ENCODE measurements at places on chromosomes 7 and 10.

DNA sequence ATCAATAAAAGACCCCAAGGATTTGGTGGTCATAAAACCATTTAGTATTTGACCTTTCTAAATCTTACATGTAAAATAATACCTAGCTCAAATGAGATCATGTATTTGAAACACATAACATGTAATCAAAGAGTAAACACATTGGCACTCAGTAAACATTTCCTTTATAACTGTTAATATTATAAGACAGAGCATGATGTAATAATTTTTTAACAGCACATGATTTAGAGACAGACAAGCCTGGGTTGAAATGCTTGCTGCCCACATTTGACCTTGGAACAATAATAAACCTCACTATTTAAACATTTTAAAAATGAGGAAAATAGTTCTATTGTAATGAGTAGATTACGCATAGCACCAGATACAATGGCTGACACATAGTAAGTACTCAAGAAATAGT is 105.2 kb upstream of the GPR141 start:
- no peak for DNase-seq

DNA sequence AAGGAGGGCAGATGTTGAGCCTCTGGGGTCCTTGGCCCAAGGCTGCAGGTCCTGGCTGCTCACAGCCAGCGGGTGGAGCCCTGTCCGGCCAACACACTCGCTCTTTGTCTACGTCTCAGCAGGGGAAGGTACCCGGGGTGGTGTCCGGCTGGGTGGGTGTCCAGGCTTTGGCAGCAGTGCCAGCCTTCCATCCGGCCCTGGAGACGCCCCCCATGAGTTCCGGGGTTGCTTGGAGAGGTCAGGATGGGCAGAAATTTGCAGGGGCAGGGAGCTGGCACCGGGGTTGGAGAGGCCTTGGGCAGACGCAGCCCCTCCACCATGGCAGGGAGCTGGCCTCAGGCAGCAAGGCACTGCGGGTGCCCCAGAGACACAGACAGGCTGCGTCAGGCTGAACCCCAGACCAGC is 42.2 kb upstream of the ELN start:
- DNase-seq: no peak

DNA sequence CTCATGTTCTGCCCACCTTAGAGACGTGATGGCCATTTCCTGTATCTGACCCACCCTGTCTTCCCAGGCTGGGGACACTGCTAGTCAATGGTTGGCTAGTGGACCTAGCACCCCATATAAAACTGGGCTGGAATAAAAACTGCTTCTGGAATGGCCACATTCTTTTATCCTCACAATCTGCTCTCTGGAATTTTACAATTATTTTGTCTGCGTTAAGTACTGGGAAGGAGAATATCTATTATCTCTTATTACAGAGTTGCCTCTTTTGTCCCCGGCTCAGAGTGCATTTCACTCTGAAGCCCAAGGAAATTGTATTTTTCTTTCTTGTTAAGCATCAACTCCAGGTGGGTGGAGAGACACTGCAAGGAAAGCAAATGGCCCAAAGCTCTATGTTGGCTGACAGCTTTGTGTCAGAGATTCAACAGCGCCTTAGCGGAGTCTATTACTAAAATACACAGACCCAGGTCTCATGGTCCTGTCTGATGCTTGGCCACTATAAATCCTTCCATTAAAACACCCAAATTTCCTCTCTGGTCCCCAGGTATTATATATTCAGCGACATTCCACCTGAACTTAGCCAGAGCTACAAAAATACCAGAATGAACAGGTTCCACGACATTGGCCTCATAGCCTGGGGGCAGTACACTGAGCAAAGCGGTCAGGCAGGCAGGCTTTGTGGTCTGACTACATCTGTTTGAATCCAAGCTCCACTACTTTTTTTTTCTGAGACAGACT is 121.7 kb downstream of the PRPF18 start:
- no peak for DNase-seq

DNA sequence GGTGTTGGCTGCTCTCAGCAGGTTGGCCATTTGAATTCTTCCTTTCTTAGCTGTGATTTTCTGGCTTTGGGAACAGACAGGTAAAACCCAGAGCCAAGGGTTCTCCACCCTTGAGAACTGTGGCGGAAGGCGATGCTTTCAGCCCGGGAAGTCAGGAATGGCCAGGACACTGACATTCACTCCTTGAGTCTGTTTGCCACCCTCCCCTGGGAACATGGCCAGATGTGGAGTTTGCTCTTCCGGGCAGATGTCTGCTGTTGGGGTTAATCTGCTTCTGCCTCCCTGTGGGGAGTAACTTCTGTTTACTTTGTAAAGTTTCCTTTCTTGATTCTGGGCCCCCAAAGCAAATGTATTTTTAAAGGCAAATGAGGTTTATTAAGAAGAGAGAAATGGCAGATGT is 17.7 kb downstream of the GATA3 start:
- no peak for DNase-seq

DNA sequence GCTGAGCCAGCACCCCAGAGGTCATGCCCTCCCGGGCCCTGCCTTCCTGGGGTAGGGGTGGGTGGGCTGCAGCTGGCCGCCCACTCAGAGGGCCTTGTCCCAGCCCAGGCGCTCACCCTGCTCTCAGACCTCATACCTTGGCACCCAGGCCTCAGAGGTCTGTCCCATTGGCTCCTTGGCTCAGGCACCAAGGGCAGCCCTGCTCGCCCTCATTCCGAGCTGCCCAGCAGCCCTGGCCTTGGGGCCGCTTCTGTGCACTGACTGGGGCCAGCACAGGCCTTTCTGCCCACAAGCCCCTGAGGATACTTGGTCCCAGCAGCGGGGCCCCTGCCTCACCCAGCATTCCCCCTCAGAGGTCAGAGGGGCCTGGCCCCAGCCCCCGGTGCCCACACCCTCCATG is 34.3 kb downstream of the YKT6 start:
- DNase-seq: no peak

DNA sequence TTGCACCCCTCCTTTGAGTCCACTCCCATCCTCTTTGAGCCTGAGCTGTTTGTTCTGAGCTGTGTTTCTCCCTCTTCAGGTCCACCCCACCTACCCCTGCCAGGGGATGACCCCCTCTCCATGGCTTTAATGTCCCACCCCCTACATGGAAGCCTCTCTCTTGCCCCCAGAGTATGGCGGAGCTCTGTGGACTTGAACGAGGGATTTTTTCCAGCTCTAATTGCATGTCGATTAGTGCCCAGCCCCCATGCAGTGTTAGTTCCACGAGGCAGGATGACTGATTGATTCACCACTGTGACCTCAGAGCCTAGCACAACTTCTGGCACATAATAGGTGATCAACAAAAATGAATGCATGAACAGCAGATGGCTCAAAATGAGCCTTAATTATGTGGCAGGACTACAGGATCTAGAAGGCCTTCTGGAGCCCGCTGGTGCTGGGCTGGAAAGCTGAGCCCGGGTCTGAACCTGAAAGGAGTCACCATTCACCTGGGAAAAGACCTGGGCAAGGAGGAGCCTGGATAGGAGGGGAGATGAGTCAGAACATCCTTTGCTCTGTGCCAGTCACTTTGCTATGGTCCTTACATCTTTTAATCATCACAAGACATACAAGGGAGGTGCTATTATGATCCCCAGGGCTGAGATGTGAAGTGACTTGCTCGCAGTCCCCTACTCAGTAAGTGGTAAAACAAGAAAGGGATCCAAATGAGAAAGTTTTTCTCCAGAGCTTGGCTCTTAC is 17.1 kb upstream of the SLC18A2 start:
- DNase-seq: no peak

GRCh38 chr7:130187360-130187759 is 17.8 kb downstream of the TMEM209 start:
- DNase-seq: no peak

DNA sequence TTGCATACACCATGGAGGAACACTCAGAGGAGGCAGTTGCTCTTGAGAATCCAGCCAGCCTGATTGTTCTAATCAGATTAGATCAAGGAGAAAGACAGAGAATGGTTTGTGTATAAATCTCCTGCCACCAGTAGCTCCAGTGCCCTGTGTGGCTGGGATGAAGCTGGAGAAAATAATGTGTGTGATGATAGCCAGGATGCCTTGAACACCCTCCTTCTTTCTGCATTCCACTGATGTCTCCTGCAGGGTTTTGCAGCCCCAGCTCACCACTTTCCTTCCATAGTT is 614.7 kb upstream of the FOXK1 start:
- no peak for DNase-seq

GRCh38 chr10:48792121-48792520 is 107.4 kb downstream of the WDFY4 start:
- no peak for DNase-seq

GRCh38 chr7:158471716-158472115 is 115.9 kb downstream of the PTPRN2 start:
- DNase-seq: no peak

DNA sequence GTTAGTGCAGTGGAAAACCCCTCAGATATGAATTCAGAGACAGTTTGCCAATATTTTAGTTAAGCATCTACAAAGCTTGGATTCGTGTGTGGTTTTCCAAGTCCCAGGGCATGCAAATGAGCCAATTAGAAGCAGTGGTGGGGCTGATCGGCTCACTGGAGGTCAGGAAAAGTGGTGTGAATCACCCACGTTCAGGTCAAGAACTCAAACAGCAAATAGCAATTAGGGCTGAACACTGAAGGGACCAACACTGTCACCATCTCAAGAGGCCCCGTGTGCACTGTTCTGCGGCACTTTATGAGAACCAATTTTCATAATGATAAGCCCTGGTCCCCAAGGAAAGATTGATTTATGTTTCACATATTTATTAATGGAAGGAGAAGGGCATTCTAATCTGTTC is 68.9 kb downstream of the ADARB2 start:
- DNase-seq: no peak

DNA sequence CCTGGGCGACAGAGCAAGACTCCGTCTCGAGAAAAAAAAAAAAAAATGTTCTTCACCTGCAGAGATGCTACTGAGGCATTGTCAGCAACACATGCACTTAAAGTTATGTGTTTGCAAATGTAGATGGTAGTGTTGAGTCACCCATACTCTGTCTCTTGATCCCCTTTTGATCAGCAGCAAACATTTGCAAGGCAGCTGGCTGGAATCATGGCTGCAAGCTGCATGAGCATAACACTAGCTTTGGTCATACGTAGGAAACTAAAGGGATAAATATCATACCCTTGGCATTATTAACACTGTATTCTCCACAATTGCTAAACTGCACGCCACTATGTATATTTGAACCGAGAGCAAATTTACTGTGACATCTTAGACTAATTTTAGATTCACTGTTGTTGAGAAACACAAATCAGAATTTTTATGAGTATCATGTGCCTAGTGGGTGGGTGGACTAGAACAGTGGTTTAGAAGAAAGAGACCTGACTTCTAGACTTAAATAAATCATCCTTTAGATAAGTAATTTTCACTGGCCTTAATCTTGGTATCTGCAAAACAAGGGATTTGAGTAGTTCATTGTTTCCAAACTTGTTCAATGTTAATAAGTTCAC is 229.3 kb upstream of the MEOX2 start:
- no peak for DNase-seq

- DNase-seq: no peak
These were observed 14.4 kb downstream of the RAMP3 start for GRCh38 chr7:45171946-45172345.

- DNase-seq: no peak
These were observed 857 bp downstream of the INTS15 start for GRCh38 chr7:6590645-6591110.

- no peak for DNase-seq
These were observed 85.6 kb upstream of the IMMP2L start for GRCh38 chr7:111647881-111648280.

GRCh38 chr7:77685233-77685632 is 11.0 kb upstream of the RSBN1L start:
- no peak for DNase-seq

GRCh38 chr10:1036341-1036791 is 10.7 kb upstream of the IDI2 start:
- no peak for DNase-seq

DNA sequence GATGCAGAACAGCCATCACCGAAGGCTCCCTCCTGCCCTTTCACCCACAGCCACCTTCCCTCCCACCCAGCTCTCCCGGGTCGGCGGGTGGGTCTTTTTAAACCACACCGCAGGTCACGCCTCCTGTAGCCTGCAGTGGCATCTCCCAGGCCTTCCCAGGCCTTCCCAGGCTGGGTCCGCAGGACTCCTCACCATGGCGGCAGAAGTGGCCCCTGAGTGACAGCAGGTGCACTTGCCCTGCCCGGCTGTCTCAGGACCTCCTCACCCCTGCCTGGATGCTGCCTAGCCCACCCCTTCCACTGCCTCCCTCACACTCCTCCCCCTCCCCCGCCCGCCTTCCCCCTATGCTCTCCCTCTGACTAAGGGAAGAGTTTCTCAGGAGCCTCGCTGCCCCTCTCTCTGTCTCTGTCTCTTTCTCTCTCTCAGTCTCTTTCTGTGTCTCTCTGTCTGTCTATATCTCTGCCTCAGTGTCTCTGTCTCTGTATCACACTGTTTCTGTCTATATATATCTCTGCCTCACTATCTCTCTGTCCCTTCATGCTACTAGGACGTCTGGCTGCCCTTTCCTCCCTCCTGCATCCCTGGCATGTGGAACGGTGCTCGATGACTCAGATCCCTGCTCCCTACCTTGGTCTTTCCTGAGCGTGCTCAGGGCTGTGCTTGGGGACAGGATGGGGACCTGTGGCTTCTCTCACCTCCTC is 57.5 kb downstream of the GLRX3 start:
- DNase-seq: no peak

DNA sequence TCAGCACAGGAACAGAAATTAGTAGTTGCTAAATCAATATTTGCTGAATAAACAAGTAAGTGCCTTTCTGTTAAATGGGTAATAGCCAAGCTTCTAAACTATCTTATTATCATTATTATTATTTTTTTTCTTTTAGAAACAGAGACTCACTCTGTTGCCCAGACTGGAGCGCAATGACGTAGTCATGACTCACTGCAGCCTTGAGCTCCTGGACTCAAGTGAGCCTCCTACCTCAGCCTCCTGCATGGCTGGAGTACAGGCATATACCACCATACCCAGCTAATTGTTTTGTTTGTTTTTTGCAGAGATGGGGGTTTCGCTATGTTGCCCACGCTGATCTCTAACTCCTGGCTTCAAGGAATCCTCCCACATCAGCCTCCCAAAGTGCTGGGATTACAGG is 12.3 kb upstream of the ELN start:
- no peak for DNase-seq

GRCh38 chr10:128086003-128086863 is 40.0 kb downstream of the MKI67 start:
- DNase-seq: no peak

GRCh38 chr7:157523766-157524421 is 187.1 kb downstream of the DNAJB6 start:
- no peak for DNase-seq

DNA sequence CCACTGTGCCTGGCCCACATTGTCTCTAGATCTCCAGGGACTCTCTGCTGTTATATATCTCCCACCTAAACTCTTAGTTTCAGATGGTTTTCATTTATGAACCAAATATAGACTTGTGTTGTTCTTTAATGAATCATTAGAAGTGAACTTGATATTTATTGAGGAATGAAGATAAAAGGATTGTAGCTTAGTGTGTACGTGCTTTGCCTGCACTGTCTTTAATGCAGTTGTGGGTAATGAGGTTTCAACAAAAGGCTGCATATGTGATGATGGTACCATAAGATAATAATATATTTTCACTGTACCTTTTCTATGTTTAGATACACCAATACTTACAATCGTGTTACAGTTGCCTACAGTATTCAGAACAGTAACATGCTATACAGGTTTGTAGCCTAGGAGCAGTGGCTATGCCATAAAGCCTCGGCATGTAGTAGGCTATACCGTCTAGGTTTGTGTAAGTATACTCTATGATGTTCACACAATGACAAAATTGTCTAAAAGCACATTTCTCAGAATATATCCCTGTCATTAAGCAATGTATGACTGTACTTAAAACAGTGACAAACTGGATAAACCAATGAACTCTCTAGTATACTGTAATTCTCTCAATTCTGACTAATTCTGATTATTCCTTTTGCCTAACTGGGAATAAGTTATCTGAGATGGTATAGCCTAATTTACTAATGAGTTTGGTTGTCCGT is 25.2 kb downstream of the VCL start:
- DNase-seq: no peak
